ENCODE measurements at places on chromosomes 2 and 18.
A peak's percentile ranks its signal among the peaks of the same experiment; 100 is the strongest.

DNA sequence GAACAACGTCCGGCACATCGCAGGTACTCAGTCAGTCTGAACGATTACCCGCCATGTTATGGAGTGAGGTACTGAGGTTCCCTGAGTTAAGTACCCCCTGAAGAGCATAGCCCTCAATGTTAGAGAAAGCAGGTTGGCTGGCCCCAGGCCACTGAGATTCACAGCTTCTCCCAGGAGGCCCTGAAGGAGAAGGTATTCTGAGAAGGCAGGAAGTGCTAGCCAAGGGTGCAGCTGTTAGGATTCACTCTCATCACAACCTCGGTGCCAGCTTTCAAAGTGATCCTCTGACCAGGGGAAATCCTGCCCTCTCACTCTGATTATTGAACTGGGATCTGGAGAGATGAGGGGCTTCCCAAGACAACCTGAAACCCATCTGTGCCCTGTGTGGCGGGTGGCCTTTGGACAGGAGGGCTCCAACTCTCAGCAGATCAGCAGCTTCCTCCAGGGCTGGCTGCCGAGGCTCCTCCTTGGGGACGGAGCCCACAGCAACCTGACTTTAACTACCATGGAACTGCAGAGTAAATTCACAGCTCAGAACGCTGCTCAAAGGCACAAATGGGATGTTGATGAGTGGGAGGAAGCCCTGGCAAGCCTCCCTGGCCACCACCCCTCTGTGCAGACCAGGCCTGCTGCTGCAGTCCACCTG lies 7.8 kb downstream of the EHD3 start:
- no peak for DNase-seq

GRCh38 chr18:48824231-48824970 lies 126.4 kb downstream of the SMAD7 start:
- peak; percentile 2 for DNase-seq

- no peak for DNase-seq
Observed at GRCh38 chr2:162636206-162636728, 202.3 kb downstream of the KCNH7 start.

- no peak for DNase-seq
Observed at GRCh38 chr18:45713239-45713638, 10.7 kb upstream of the SLC14A1 start.

DNA sequence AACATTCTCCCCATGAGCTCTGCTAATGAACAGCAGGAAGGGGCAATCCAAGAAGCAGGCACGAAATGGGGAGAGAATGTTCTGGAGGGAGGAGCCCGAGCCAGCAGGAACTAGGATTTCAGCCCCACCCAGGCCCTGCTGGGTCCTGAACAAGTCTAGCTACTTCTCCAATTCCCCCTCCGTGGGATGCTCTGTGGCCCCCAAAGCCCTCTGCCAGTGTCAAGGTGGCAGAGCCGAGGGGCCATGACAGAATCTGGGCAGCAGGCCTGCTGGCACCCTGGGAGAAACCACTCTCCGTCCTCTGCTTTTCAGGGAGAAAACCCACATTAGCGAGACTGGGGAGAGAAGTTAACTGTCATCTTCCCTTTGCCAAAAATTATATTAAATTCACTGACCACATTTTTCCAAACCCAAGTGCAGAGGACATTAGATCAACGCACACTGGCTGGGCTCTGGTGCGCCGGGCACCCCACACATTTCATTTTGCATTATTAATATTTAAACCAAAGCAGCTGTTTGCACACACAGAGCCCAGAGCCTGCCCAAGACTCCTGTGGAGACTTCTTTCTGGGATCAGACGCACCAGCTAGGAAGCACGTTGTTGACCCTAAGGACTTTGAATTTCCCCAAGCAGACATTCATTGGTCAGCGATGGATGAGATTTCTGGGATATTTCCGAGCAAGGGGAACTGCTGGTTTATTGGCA lies 80.2 kb upstream of the PKDCC start:
- DNase-seq: no peak

DNA sequence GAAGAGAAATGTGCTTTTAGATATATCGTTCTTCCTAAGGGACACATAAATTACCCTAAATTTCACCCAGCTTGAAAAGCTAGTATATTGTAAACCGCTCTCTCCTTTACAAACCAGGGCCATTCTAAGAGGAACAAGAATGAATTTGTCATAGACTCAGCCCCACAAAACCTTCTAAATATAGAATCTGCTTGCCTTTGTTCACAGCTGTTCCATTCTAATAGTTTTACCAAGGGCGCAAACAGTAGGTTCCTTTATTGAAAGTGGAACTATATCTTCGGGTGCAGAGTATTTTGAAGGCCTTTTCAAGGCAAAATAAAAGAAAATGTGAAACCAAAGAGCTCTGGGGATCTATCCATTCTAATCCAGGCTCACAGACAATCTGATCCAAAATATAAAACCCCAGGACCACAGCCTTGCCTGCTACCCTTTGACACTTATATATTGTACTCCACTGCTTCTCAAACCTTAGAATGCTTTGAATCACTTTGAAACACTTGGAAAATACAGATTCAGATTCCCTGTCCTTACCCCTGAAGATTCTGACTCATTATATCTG lies 316.8 kb downstream of the PAX3 start:
- no peak for DNase-seq

DNA sequence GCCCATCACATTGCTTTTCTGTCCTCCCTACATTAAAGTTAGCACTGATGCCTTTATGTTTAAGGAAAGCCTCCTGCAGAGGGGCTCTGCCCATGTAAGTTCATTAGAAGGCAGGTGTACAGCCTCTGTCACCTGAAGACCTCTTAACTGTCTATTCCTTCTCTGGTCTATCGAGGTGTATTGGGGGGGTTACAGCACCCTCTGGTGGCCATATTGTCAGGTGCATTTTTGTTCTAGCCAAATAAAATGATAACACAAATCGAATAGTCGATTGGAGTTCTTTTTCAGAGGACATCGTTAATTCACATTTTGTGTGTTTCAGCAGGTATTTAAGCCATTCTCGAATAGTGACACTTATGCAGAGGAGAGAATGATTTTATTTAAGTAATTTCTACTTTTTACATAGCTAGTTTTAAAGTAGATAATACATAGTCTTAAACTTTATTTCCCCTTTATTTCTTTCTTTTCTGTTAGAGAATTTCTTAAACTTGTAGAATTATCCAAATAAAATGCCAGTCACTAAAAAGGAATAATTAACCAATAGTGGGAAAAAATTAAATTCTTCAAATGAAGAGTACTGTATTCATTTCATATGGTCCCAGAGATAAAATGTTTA lies 136.8 kb downstream of the NEDD4L start:
- DNase-seq: peak; percentile 72

DNA sequence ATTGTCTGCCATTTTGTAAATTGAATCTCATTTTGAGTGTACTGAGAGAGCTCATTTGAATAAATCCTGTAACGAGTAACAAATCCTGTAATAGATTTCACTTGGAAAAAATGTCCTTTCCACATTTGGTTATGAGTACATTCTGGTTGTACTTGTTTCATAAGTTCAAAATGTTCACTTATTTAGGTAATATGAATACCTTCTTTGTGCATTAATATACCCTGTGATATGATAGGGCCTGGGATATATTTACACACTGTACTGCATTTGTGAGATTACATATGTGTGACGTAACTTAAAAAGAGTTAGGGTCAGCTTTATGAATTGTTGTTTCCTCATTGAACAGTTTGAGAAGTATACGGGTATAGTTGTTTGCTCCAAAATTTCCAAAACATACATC lies 16.1 kb downstream of the AGFG1 start:
- DNase-seq: no peak

GRCh38 chr2:94861308-94862152 lies 9.7 kb upstream of the TEKT4 start:
- DNase-seq: peak; percentile 10

DNA sequence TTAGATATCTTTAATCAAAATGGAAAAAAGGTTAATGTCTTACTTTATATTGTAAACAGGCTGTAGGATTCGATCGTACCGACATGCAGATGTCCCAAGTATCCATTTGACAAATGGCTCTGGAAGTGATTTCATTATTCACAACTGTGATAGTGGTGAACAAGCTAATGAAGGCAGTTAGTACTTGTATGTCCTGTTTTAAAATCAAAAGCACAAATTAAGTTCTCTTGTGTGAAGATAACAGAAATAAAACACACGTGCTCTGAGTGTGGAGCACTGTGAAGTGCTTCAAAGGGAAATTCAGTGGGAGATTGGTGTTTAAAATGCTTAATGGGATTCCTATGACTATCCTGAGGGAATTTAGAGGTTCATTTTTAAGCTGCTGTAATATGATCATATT lies 8.6 kb upstream of the LRP1B start:
- DNase-seq: no peak

- DNase-seq: no peak
Observed at GRCh38 chr2:234145511-234145910, 95.0 kb downstream of the SPP2 start.

- no peak for DNase-seq
Observed at GRCh38 chr2:20327370-20327769, 23.3 kb downstream of the PUM2 start.

- DNase-seq: peak; percentile 73
Observed at GRCh38 chr2:141728886-141729285, 401.9 kb downstream of the LRP1B start.

- no peak for DNase-seq
Observed at GRCh38 chr2:54954705-54955357, 95.4 kb downstream of the RTN4 start.

- DNase-seq: no peak
Observed at GRCh38 chr2:222239091-222239490, 59.7 kb downstream of the PAX3 start.

DNA sequence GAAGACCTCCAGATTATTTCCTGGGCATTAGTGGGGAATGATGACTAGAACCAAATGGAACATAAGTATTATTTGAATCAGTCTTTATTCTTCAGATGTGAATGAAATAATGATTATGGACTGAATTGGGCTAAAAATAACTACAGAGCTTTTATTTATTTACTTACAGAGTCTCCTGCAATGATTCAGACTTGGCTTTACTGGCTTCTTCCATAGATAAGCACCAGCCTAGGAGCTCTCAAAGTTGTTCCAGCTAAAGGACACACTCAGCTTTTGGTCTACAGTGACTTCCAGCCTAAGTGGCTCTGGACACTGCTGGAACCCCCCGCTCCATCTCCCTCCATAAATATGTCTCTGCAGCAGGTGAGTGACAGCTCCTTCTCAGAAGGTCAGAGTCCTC lies 24.3 kb upstream of the ARHGAP25 start:
- DNase-seq: no peak

DNA sequence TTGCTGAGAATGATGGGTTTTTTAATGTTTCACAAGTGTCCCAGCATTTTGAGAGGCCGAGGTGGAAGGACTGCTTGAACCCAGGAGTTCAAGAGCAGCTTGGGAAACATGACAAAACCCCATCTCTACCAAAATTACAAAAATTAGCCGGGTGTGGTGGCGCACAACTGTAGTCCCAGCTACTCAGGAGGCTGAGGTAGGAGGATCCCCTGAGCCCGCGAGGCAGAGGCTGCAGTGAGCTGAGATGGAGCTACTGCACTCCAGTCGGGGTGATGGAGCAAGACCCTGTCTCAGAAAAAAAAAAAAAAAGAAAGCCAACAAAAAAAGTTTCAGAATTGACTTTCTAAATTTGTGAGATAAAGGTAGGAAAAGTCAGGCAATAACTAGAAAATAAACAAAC lies 8.7 kb downstream of the TFCP2L1 start:
- no peak for DNase-seq

DNA sequence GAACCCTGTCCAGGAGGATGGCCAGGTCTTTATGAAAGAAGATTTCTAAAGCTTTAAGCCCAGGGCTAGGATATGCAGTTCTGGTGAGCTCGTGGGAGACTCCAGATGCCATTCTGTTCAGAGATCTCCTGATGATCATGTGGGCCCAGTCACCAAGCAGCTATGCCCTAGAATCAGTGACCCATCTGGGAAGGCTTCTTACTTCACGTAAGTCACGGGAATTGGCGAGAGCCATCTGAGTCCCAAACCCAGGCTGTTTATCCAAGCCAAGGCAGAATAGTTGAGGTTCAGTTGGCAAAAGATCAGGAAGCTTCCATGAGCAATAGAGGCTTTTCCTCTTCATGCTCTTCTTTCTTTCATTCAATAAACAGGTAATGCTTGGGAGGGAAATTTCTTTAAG lies 23.9 kb downstream of the ANTXR1 start:
- DNase-seq: no peak

DNA sequence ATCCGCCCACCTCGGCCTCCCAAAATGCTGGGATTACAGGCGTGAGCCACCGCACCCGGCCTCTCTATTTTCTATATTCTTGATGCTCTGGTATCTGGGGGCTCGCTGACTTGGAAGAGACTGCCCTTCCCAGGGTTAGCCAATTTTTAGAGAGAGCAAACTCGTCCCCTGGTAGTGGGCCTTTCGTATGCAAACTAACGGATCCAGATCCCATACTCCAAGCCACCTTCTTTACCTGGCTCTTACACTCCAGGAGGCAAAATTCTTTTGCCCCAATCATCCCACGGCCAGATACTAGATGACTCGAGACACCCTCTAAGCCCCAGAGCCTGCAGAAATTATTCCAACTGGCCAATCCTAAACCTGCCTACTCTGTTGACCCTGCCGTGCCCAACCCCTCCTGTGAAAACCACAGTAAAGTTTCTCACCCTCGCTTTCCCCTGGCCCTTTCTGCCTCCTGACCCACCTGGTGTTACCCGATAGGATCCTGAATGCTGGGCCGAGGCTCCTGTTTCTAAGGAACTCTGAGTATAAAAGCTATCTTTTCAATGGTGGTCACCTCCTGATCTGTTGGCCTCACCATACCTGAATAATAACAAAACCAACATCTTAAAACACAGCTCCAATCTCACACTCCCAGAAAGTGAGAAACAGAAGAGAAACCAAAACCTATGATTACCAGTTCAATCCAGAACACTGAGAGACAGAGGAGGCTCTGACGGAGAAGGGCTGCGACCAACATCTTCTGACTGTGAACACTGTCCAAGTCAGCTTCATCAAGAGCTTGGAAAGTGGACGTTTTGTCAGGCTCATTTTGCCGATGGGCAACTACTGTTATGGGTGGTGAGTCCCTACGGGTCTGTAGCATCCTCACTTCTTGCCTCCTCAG lies 57.6 kb upstream of the ZNF532 start:
- no peak for DNase-seq

GRCh38 chr2:116098049-116098448 lies 1655.6 kb downstream of the DPP10 start:
- no peak for DNase-seq

- DNase-seq: no peak
Observed at GRCh38 chr18:44893966-44894365, 213.3 kb downstream of the SETBP1 start.

GRCh38 chr18:58911766-58912165 lies 47.1 kb downstream of the ZNF532 start:
- DNase-seq: no peak

- DNase-seq: peak; percentile 46
Observed at GRCh38 chr18:58863539-58864145, 1.0 kb upstream of the ZNF532 start.

DNA sequence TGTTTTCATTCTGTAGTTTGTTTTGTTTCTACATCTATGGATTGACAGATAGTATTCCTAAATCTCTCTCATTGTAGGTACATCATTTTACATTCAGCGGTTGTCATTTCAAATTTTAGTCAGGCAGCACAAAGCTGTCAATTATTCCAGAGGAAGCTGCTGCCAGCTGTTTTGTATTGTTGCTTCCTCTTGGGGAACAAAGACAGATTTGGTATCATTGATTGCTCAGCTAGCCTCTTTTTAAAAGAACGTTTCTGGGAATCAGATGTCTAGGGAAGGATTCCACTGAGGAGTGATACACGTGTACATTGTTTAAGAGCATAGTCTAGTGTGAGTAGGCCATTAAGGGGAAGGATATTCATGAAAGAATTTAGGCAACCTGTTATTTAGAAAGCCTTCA lies 145.8 kb downstream of the AGPS start:
- DNase-seq: no peak

All from WERI-Rb-1 (cell line).